Activated naive CD4-positive, alpha-beta T cell treated with anti-CD3 and anti-CD28 coated beads, Interleukin-2, amount 50 U/mL, for 72 hours (primary cell): ENCODE measurements at places on chromosomes 7 and 10.

- DNase-seq, result no peak
Observed at GRCh38 chr10:103849880-103850571, 5.3 kb downstream of the SH3PXD2A start.

GRCh38 chr10:3635697-3636096, 149.3 kb downstream of the KLF6 start:
- no peak for DNase-seq

- no peak for DNase-seq
Observed at GRCh38 chr10:92832998-92833650, 15.2 kb upstream of the EXOC6 start.

- peak; percentile 91 for DNase-seq
Observed at GRCh38 chr7:90346336-90347125, at the start of gene GTPBP10. GTPBP10 (plus strand) TSS chr7:90346716; CDS start chr7:90346742, 26 bp downstream.

- no peak for DNase-seq
Observed at GRCh38 chr7:159107161-159107892, 37.3 kb downstream of the VIPR2 start.
